ENCODE measurements at places on chromosomes 5 and 9.

- peaks cover 23% of the 10 kb centered on the region for H3K4me1 ChIP-seq
- H3K27me3 ChIP-seq, result no peaks in the 10 kb centered on the region
- DNase-seq, result no peak
- no peak overlapping the region for H3K4me3 ChIP-seq
Observed at GRCh38 chr9:127808347-127809001, 5.8 kb downstream of the FPGS start.

- peak overlapping the region; percentile 3 for H3K27ac ChIP-seq
- no peaks in the 10 kb centered on the region for H3K36me3 ChIP-seq
- H3K4me3 ChIP-seq, result no peak overlapping the region
- peaks cover 30% of the 10 kb centered on the region for H3K4me1 ChIP-seq
Observed at GRCh38 chr5:139492700-139493192, 10.2 kb upstream of the STING1 start.

- H3K27ac ChIP-seq, result peak overlapping the region; percentile 90
- H3K36me3 ChIP-seq, result no peaks in the 10 kb centered on the region
- no peak for DNase-seq
- H3K27me3 ChIP-seq, result no peaks in the 10 kb centered on the region
- H3K4me1 ChIP-seq, result peaks cover 21% of the 10 kb centered on the region
Observed at GRCh38 chr5:142109331-142110045, 909 bp downstream of the NDFIP1 start.

GRCh38 chr5:140207250-140207964, 32.4 kb downstream of the CYSTM1 start:
- H3K36me3 ChIP-seq, result no peaks in the 10 kb centered on the region
- H3K27ac ChIP-seq, result no peak overlapping the region
- no peak overlapping the region for H3K4me3 ChIP-seq
- no peak for DNase-seq
- H3K27me3 ChIP-seq, result no peaks in the 10 kb centered on the region

- H3K4me3 ChIP-seq, result no peak overlapping the region
- peaks cover 4% of the 10 kb centered on the region for H3K27me3 ChIP-seq
- no peak overlapping the region for H3K27ac ChIP-seq
- no peaks in the 10 kb centered on the region for H3K4me1 ChIP-seq
- DNase-seq, result no peak
- no peaks in the 10 kb centered on the region for H3K36me3 ChIP-seq
Observed at GRCh38 chr5:72662305-72662704, 154.2 kb upstream of the TNPO1 start.

All from HCT116 (cell line).